ENCODE measurements at places on chromosomes 11 and 22.

GRCh38 chr11:59610289-59610688, 5.3 kb downstream of the OSBP start:
- DNase-seq: no peak

DNA sequence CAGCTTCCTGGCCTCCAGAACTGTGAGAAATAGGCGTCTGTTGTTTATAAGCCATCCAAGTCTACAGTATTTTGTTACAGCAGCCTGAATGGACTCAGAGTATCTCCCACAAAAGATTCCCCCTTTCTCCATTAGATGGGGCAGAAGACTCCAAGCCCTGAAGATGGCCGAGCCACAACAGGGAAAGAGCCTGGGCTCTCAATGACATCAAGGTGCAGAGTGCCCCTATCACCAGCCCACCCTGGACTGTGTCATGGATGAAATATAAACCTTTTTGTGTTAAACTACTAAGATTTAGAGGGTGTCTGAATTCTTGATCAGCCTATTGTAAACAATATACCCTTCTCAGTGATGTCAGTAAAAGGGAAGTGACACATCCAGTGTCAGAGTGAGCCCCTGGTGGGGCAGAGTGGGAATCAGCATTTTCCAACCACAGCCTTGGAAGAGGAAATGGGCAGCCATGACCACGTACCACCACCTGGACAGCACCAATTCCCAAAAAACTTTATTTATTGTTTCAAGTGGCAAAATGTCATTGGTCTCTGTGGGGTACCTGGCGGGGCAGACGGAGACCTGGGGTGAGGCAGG, 25.5 kb downstream of the TNKS1BP1 start:
- no peak for DNase-seq

DNA sequence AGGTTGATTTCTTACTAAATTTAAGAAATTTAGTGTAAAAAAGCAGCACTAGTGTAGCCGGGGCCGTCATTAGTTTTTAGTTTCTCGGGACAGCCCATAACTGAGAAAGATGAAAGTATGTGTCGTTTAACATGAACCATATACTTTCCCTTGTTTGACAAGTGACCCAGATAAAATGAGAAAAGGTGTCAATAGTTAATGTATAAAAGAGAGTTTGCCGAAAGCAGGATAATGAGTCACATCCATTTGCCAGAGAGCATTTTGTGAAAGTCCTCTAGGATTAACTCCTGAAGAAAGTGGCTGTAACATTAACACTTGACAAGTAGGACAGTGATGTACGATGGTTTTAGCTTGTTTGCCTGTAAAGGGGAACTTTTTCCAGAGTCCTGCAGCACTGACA, 13.5 kb downstream of the OR52K1 start:
- no peak for DNase-seq

DNA sequence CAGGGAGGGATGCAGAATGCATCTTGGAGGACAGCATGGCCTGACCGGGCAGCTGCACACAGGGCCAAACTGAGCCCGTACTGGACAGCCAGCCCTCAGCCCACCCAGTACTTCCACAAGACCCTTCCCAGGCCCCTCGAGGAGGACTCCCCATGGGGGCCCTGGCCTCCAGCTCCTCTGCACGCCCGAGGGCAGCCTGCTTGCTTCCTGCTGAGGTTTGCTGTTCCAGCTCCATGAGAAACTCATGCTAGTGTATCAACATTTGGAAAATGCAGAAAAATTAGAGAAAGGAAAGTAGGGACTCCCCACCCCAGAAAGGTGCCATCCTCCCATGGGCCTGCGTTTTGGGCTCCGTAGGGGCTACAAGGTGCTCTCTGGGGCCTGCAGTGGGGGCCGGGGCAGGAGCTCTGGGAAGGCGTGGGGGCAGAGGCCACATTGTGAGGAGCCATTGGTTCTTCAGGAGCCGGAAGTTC, 21.3 kb upstream of the CCDC188 start:
- DNase-seq: no peak

GRCh38 chr11:134754521-134755198, 342.6 kb upstream of the B3GAT1 start:
- DNase-seq: no peak

DNA sequence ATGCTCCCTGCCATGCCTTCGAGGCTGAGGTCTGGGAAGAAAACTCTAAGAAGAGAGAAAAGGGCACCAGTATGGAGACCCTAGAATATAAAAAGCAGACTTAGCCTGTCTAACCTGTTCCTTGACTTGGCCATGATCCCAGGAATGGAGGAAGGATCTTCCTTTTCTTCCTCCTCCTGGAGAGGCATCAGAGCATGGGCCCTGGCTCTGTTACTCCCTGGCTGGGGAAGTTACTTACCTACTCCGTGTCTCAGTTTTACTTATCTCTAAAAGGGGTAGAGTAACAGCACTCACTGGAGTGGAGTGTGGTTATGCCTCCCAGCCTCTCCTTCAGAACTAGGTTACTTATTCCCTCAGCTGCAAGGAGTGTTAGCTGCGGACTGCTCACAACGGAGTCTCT, 55.2 kb upstream of the PHF21A start:
- peak; percentile 62 for DNase-seq

DNA sequence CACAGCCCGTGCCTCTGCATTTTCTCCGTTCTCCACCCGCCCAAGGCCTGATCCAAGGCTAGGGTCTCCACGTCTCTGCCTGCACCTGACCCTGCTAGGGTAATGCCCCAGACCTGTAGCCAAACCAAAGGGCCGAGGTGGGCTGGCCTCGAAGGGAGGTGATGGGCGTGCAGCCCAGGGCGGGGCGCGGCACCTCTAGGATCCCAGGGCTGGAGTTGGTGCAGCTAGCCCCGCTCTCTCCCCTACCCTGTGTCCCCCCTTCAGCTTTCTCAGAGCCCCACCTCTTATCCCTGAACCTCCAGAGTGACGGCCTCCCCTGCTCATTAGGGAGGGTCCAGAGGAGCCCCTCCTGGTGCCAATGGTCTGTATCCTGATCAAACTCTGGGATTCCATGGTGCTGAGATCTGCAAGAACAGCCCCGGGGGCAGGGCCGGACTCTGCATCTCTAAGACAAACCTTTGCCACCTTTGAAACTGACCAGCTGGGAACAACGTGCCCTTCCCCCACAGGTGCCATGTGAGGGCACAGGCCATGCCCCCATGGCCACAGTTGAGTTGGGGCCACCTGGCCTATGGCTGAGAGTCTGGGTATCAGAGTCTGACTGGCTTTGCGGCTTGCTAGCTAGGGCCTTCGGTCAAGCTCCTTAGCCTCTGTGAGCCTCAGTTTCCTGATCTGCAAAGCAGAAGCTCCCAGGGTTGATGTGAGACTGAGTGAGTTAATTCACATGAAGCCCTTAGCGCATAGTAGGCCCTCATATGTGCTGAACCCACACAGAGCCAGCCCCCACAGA, 23.1 kb upstream of the CBX7 start:
- DNase-seq: no peak

- DNase-seq: peak; percentile 97
These were observed 39.5 kb downstream of the TP53I11 start for GRCh38 chr11:44911029-44911814.

DNA sequence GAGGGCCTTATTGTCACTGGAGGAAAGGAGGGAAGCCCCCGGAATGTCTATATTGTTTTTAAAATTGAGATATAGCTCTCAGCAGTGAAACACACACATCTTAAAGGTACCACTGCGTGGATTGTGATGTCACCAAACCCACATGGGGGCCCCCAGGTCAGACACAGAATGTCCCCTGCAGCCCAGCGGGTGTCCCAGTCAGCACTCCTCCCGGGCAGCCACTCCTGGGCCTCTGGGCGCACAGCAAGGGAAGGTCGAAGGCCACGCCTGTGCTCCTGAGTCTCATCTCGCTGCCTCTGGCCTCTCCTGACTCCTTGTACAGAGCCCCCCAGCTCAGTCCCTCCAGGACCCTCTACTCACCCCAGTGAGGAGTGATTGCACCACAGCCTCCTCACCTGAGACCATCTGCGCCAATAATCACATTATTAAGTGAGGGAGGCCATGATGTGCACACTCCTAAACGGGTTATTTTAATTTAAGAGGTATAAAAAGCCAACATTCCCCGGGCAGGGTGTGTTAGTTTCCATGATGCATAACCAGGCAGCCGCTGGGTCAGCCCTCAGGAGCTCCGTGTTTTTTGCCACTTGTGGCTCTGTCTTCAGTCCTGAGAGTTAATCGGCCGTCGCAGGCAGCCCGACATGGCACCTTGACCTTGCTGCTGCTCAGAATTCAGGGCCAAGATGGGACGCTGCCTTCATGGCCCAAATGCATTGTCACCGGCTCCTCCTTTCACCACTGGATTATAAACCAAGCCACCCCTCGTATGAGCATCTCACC, 1089.3 kb downstream of the BRD1 start:
- no peak for DNase-seq

GRCh38 chr11:35923452-35923851, 20.4 kb upstream of the LDLRAD3 start:
- DNase-seq: no peak

DNA sequence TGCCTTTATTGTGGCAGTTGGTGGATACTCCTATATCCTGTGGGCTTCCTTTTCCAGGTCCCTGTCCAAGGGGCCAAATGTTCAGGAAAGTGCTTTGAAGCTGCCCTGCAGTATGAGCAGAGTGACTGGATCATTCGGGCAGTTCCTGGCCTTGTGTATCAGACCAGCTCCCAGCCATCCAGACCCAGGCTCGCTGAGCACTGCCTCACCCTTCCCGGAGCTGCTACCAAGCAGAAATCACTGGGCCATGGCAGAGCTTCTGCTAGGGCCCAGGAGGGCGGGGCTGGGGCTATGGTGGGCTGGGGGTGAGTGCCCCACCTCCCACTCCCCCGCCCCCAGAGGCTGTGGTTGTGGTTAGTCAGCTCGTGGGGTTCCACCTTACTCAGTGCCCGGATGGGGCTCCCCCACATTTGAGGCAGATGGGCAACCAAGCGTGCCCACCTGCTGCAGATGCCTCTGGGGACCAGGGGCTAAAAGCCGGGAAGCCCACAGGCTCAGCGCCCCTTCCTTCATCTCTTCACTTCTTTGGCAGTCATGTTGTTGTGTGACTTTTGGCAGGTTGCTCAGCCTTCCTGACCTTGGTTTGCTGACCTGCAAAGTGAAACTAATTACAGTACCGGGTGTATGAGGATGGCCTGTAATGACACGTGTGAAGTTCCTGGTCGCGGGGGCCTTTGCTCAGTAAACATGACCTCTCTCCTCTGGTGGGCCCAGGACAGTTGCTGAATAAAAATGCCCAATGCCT, 2.1 kb upstream of the LRRC32 start:
- no peak for DNase-seq

- no peak for DNase-seq
These were observed 17.9 kb downstream of the OSBPL5 start for GRCh38 chr11:3147257-3147619.

DNA sequence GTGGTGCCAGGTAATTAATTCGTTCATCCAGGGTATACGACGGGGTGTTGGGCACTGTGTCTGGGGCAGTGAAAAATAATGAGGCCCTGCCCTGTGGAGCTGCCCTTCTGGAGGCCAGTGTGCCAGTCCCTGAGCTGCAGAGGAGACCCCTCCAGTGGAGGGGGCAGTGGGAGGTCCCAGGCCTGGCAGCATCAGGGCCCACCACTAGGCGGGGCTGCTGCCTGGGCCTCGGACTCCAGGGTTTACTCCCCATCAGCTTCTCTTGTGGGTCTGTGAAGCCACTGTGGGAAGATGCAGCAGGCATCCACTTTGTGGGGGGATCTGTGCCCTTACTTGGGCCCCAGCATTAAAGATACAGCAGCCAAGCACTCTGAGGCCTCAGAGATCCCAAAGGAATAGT, 17.4 kb upstream of the TMPRSS6 start:
- DNase-seq: no peak

- DNase-seq: no peak
These were observed 704.3 kb downstream of the DLG2 start for GRCh38 chr11:84922836-84923235.

DNA sequence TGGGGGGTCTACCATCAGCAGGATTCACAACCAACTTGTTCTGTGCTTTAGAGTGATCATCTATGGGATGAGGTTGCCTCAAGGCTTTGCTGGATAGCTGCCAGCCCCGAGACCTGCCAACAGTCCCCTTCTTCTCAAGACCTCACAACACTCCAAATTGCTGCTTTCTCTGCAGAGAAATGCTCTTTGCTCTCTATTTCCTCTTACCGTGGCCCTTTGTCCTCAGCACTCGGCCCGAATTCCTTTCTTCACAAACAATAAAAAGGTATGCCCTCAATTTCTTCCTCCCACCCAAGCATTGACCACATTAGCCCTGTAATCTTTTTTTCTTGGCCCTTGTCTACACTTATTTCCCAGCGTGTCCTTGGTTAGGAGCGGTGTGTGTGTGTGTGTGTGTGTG, 147.4 kb upstream of the SNX19 start:
- DNase-seq: no peak

DNA sequence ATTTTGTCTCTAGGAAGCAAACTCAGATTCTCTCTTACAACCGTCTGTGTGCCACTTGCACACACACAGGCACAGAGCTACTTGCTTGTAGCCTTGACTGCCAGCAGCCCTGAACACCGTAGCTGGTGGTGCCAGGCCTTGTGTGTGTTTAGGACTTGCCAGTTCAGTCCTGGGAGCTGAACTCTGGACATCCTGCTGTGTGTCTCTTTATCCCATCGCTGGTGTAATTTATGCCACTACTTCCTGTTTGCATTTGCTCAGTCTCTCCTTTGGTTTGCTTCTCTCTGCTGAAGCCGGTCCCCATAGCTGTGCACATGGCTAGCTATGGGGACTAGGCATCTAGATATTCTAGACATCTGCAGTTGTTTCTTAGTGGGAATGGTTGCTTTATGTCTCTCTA, 24.0 kb downstream of the MARK2 start:
- peak; percentile 61 for DNase-seq

GRCh38 chr11:31815711-31816467, 4.8 kb upstream of the PAX6 start:
- DNase-seq: no peak

GRCh38 chr11:1219446-1219833, 3.4 kb upstream of the MUC5B start:
- DNase-seq: no peak

DNA sequence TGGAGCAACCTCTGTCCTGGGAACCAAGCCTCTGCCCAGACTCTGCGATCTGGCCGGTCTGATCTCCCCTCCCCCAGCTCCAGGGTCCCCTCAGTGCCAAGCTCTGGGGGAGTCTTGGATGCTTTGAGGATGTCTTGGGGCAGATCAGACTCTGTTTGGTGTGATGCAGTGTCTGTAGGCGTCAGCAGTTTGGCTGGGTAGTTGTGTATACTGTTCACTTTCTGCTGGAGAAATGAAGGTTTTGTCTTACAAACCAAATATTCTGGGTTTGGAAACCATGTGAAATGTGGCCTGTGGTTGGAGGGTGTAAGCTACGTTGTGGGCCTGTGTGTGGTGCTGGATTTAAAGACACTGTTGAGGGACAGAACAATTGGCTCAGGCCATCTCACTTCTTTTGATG, 4.6 kb downstream of the INSC start:
- no peak for DNase-seq
